ENCODE measurements at places on chromosomes 4 and X. TPM values are rescaled to one million over a fixed set of nuclear protein-coding genes. Genes with fewer than 3 reads are reported as not detected.

Gene S100P
- not detected for total RNA-seq

Gene IQSEC2
- 3.9 TPM for total RNA-seq

Gene RTL5
- total RNA-seq = 0.47 TPM

DNA sequence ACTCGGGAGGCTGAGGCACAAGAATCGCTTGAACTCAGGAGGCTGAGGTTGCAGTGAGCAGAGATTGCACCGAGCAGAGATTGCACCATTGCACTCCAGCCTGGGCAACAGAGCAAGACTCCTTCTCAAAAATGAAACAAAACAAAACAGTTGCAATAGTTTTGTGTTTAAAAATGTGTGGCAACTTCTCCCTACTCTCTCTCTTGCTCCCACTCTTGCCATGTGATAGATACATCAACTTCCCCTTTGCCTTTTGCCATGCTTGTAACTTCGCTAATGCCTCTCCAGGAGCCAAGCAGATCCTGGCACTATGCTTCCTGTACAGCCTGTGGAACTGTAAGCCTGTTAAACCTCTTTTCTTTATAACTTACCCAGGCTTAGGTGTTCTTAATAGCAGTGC lies 52.5 kb upstream of the INTU start:
- DNase-seq = no peak

Gene HHIP
- 191 TPM for total RNA-seq

DNA sequence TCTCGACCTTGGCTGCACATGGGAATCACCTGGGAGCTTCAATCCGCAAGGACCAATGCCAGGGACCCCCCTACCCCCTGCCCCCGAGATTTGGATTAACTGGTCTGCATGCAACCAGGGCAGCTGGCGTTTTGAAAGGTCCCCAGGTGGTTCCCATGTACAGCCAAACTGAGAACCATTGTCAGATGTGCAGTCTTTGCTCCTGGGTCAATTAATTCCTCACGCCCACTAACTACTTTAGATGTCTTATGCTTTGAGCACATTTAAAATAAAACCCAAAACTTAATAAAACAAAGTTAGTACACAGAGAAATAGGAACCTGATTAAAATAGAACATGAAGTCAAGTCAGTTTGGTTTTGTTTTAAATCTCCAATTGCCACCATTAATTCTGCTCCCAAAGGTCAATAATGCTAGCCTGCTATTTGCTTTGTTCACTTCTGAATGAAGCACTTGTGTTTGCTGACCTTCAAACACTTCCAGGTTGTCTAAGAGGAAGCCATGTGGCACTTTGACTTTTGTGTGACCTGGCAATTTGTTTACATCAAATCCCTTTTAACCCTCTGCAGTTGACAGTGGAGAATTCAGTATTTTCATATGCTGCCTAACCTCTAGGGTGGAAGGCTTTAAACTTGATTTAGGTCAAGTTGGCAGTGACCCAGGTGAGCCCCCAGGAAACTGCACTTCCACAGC lies 27.2 kb upstream of the TMSB4X start:
- DNase-seq = no peak

All from dermis blood vessel endothelial cell (primary cell).